ENCODE measurements at places on chromosomes 3 and 15.
A peak's percentile ranks its signal among the peaks of the same experiment; 100 is the strongest.

DNA sequence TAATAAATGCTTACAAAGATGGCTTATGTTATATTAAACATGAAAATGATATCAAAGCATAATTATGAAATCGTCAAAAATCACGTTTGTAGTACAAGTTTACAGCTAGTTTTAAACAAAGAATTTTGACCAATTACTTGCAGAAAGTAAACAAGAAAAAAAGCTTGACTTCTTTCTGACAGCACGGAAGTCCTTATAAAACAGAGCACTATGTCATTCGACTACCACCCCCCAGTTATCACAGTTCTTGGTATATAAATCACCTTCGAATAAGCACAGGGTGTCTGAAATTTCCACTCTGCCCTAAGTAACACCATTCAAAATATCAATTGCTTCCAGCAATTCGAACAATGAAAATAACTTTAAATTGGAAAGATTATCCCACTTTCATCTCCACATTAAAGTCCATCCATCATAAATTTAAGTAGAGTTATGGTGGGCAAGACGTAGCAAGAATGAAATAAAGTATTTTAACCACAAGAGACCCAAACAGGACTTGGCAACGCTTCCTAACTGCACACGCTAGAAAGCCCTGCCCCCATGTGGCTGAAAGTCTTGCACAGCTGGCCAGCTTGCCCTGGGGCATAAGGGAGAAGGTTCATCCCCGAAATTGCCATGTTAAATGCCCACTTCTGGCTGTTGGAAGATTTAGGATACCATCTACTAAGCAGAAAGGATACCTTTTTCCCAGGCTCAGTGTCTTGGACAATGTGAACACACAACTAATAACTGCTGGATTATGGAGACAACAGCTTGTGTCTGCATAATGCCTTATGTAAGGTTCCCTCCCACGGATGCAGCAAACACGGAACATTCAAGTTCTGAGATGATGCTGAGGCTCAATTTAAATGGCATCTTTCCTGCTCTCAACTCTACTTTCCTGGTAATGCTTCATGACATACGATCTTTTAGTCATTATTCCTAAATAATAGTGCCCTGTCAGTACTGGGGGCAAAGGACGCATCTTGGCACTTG lies 116.4 kb upstream of the TJP1 start:
- DNase-seq = no peak

GRCh38 chr3:23356169-23356568 lies 153.0 kb downstream of the UBE2E2 start:
- DNase-seq = no peak

DNA sequence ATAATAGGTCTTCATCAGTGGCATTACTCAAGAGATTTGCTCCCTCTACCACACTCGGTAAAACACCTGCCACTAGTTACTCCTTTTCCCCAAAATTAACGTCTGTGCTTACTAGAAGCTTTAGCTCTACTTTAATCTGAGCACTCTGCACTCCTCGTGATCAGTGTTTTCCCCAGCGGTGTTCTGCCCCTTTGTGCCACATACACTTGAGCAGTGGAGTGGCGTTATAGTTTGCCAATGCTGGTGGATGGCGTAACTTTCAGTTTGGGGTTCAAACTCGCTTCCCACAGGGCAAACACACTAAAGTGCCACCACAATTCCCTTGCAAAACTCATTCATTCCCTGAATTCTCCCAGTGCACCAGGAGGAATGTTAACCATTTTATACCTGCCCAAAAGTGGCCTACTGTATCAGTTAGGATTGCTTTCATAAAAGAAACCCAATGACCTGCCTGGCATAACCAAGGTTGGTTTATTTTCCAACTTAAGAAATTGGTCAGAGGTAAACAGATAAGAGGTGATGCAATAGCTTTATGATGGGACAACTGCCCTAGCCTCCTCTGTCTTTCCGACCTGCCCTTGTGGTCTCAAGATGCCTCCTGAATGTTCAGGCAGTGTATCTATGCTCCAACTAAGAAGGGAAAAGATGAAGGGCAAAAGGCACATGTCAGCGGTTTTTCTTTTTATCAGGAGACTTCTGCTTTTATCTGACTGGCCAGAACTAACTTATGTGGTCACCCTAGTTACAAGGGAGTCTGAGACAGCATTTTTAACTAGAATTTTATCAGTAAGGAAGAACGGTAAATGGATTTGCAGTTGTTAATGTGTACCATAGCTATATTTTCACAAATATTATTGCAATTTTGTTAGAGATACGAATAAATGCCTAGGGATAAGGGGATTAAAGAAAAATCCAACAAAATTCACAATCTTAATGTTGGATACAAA lies 83.9 kb downstream of the FSIP1 start:
- DNase-seq = no peak

- DNase-seq = no peak
These were observed 537.5 kb downstream of the ROBO1 start for GRCh38 chr3:79230266-79230665.

GRCh38 chr3:124563376-124563775 lies 166.9 kb upstream of the UMPS start:
- no peak for DNase-seq

DNA sequence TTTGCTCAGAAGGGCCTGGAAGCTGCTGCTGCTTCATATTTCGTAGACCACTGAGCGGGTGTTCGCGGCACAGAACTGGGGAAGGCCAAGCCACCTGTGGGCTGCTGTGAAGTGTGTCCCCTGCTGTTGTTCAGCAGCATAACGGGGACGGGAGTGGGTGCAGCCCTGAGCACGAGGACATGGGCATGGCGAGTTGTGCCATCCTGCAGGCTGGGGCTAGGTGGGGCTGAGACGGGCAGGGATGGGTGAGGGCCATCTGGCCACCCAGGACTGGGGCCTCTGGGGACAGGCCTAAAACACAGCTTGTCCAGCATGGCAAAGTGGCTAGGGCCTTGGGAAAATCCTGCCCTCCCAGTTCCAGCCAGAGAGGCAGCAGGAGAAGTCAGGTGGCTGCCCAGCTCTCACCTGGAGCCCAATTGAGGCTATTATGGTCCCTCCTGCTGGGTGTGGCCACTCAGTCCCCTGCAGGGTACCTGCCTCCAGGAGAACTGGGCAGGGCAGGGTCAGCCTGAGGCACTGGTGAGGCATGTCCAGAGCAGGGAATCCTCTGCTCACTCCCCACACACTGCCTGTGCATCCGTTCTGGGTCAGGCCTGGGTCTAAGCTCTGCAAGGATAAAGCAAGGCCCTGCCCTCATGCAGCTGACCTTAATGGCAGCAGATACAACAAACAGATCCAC lies 29.5 kb downstream of the CFAP100 start:
- DNase-seq = no peak

- DNase-seq = no peak
These were observed 11.1 kb upstream of the TMC3 start for GRCh38 chr15:81384891-81385720.

GRCh38 chr3:113839551-113839950 lies 963 bp downstream of the GRAMD1C start:
- no peak for DNase-seq

DNA sequence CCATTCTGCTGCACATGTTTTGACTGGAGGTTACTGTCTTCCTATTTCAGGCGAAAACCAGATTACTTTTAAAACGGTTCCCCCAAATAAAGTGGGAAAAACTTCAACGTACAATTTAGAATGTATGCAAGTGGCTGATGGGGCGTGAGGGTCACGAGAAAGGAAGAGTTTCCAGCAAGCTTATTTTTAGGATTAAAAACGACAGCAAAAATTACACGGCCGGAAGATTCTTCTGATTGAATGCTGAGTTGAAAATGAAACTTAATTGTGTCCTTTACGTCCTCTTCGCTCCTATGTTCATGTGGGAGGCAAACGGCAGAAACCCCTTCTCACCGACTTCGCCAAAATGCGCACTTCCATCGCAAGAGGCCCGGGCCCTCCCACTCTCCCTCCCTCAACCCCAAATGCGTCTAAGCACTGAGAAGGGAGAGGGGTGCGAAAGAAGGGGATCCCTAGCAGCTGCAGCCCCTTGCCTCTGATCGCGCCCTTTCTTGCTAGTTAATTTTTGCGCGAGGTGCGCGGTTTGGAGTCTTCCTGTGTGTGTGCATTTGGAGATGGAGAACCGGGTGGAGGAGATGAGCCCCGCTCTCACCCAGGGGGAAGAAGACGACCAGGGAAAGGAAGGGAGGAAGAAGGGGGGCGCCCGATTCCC lies 656 bp downstream of the CD47 start:
- DNase-seq = peak; percentile 35

GRCh38 chr3:139611528-139611927 lies 66.2 kb downstream of the NMNAT3 start:
- DNase-seq = no peak

- DNase-seq = no peak
These were observed 51.1 kb downstream of the PARP15 start for GRCh38 chr3:122628567-122628966.

DNA sequence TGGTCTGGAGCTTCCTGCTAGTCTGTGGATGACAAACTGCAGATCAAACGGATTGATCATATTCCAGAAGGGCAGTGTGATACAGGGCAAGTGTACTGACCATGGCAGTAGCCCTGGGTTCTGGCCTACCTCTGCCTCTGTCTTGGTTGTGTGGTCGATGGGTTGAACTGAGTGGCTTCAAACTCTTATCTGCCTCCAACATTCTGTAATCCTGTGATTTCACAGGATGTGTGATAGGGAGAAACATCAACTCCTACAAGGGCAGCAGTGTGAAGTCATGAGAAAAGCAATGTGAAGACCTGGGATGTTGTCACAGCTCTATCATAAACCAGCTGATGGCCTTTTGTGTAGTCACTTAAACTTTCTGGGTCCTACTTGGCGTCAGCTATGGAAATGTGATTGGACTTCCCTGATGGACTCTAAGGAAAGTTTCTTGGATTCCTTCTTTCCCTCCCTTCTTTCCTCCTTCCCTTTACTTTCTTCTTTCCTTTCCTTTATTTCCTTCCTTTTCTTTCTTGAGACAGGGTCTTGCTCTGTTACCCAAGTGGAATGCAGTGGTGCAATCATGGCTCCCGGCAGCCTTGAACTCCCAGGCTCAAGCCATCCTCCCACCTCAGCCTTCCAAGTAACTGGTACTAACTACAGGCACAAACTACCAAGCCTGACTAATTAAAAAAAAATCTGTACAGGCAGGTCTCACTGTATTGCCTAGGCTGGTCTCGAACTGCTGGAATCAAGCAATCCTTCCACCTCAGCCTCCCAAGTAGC lies 114.8 kb downstream of the BBX start:
- no peak for DNase-seq

DNA sequence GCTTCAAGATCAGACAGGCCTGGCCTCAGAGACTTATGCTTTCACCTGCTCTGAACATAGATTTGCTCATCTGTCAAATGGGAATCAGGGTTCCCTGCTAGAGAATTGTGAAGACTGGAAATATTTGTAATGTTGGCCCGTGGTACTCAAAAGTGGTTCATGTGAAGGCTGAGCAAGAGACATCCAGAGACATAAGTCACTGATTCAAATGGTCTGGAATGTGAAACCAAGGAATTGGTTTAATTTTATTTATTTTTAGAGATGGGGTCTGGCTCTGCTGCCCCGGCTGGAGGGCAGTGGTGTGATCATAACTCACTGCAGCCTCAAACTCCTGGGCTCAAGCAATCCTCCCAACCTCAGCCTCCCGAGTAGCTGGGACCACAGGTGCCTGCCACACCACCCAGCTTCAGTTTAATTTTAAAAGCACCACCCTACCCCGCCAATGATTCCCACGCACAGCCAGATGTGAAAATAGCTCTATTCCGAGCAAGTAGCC lies 60.1 kb downstream of the DAPK2 start:
- no peak for DNase-seq

All from effector memory CD4-positive, alpha-beta T cell (primary cell).